GM23338 (cell line): ENCODE measurements at places on chromosomes 5 and 9.

DNA sequence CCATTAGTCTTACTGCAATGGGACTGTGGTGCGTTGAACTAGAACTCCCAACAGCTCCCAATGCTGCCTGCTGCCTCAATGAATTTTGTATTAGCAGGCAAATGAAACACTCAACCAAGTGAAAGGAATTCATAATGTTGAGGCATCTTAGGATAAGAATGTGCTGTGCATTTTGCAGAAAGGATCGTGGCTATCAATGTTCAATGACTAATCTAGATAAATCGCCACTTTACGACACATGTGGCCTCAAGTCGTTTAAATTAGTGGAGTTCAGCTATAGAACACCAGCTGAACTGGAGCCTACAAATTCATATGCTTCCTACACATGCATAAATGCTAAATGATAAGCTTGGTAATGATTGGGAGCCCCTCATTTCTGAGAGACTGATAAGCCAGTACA lies 318.4 kb downstream of the PSAT1 start:
- DNase-seq, result no peak

GRCh38 chr9:89601856-89602562 lies 2.8 kb upstream of the GADD45G start:
- no peak for DNase-seq

GRCh38 chr5:81017320-81017719 lies 57.2 kb downstream of the RASGRF2 start:
- DNase-seq, result no peak

- no peak for DNase-seq
These were observed 115.9 kb upstream of the DAPK1 start for GRCh38 chr9:87381746-87382145.

DNA sequence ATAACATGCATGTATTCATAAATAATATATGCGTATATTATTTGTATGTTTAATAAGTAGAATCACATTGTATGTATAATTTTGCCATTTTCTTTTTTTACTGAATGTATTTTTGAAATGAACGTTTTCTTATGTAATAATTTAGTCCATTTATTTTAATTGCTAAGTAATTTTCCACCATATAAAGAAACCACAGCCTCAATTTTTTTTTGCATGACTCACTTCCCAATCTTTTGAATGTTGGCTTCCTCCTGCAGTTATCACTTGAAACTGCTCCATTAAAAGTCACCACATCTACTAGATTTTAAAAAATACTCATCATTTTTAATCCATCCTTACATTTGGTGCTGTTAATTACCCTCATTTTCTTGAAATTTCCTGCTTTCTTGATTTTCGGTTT lies 363.3 kb upstream of the MEF2C start:
- DNase-seq, result no peak

GRCh38 chr5:141875795-141876627 lies 2.2 kb downstream of the PCDH1 start:
- DNase-seq, result peak; percentile 82

- DNase-seq, result no peak
These were observed 9.4 kb upstream of the CARD19 start for GRCh38 chr9:93086447-93087224.

GRCh38 chr9:27125030-27125429 lies 16.0 kb downstream of the TEK start:
- no peak for DNase-seq

DNA sequence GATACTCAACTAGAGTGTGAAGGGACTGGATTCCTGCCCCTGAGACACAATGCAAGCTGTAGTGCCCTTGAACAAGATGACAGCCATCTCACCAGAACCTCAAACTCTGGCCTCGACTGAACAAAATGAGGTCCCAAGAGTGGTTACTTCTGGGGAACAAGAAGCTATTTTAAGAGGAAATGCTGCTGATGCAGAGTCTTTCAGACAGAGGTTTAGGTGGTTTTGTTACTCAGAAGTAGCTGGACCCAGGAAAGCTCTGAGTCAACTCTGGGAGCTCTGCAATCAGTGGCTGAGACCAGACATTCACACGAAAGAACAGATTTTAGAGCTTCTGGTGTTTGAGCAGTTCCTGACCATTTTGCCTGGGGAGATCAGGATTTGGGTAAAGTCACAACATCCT lies 2.4 kb downstream of the ZNF483 start:
- DNase-seq, result no peak

- no peak for DNase-seq
These were observed 334.9 kb downstream of the BNC2 start for GRCh38 chr9:16535555-16535954.

DNA sequence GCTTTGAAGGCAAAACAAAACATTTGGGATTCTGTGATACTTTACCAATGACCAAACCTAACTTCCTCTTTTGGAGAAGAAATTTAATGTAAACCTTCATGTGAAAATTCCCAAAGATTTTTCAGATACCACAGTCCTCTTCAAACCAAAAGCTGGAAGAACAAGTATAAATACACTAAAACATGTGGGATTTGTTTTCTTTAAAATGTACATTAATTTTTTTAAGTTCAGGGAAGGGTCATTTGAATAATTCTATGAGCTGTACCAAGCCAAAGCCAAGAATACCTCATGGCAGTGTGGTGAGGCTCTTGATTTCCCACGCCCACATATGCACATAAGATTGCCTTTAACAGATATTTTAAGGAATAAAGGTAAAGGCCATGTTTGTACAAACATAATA lies 28.4 kb upstream of the ITGA1 start:
- no peak for DNase-seq

GRCh38 chr5:75335952-75336614 lies 937 bp upstream of the HMGCR start:
- DNase-seq, result peak; percentile 62

- DNase-seq, result no peak
These were observed 211.0 kb downstream of the CRB2 start for GRCh38 chr9:123567013-123567412.

DNA sequence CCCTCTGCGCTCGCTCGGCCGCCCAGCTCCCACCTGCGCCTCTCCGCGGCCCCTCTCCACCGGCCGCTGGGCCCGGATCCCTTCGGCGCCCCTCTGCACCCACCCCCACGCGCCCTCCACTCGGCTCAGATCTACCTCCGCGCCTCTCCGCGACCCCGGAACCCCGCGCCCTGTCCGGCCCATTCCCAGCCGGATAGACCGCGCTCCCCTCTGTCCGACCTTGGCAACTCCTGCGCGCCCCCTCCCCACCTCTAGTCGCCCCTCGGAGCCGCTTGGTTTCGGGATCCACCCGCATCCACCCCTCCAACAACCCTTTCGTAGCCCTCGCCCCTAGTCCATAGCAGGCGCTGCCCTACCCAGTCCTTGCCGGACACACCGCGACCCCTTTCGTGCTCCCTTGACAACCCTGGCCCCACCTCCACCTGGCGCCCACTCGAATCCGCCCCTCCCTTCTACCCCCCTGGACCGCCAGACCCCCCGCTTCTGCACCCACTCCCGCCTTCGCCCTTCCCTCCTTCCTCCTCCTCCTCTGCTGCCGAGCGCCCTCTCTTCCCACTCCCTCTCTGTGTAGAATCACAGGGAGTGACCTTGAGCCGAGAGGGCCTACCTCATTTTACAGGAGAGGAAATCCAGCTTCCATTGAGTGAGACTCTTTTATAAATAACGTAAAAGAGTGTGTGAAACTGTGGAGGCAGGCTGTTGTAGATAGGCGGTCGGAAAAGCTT lies 525 bp upstream of the AK3 start:
- DNase-seq, result peak; percentile 66

DNA sequence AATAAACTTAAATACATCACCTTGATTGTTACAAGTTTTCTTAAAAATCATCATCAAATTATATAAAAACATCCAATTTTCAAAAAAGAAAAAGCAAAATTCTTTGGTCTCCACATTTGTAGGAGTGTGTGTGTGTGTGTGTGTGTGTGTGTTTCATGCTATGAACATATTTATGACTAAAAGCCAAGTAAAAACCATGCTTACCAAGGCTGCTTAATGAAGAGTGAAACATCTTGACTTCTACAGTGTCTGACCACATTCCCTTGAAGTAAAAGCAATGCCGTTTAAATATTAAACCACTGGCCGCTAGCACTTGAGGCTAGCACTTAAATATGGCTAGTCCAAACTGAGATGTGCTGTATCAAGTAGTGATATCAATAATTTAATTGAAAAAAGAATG lies 549.1 kb upstream of the CCNG1 start:
- DNase-seq, result no peak

DNA sequence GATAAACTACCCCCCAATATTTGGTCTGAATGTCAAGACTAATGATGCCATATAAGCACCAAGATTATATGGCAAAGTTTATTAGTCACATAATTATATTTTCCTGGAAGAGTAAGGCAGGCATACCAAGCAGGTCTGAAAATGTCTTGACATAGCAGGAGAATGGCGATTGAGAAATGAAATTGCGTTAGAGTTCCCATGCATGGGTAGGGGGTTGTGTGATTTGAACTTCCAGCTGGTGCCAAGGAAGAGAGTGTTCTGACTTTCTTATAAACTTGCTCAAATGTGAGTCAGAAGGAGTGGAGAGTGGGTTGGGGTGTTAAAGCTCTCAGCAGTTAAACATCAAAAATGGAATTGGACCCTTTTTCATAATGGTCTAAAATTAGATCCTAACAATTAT lies 1200.6 kb upstream of the ACO1 start:
- no peak for DNase-seq

GRCh38 chr5:31413030-31413812 lies 118.7 kb downstream of the DROSHA start:
- no peak for DNase-seq
